Fibroblast of upper back skin (primary cell): ENCODE measurements at places on chromosomes 13 and 19.

DNA sequence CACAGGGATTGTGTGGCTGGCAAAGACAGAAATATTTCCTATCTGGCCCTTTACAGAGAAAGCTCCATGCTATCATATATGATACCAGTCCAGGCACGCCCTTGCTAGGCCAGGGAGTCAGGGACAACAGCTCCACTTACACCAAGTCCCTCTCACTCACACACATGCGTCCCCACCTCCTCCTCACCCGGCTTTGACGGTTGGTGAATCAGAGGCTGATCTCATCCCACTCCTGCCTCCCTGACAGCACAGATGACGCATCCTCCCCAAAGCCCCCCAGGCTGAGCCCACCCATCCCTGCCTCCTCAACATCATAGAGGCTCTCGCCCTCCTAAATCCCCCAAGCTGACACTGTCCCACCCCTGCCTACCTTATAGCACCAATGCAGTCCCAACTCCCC is 62.7 kb downstream of the F2RL3 start:
- DNase-seq: no peak

DNA sequence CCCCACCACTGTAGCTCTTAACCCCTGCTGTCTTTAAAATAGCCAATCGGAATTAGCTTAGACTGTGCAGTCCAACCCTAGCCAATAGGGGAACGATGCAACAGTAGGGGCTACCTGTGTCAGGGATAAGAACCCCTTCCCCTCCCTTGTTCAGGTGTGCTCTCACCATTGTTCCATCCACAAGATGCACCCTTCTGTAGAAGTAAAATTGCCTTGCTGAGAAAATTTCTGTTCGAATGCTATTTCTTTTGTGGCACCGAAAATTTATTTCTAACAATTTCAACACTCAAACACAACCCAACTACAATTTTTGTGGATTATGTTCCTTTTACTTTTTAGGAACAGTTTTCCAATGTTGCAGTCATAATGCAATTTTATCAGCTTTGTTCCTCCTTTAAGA is 3.6 kb upstream of the ZNF583 start:
- DNase-seq: no peak

DNA sequence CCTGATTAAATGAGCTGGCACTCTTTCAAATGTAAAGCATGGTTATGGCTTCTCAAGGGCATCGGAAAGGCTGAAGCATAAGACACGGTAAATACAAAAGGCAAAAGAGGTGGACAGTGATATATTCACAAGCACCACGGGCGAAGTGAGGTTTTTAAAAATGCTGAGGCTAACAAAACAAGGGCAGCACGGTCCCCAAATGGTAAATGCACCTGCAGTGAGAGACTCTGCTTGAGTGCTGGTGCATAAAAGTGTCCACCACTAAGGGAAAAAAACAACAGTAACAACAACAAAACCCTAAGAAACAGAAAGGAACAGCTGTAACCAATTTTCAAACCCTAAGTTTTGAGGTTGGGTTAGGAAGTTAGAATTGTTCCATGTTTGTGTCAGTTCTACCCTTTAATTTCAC is 234.9 kb downstream of the PCDH9 start:
- DNase-seq: no peak

DNA sequence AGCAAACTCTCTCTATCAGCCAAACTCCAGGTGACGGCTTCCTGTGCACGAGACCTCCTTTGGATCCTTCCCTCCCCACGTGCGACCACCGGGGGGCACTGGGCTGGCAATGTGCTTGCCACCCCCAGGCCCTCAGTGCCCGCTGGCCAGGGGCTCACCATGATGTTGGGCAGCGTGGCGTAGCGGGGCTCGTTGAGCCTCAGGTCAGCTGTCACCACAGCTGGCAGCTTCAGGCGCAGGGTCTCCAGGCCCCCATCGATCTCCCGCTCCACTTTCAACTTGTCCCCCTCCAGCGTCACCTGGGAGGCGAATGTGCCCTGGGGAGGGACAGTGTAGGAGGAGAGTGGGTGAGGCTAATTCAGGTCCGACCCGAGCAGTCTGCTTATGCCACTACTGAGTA is 4.8 kb upstream of the VSIG10L start:
- DNase-seq: no peak

GRCh38 chr13:30816736-30817135 is 81.4 kb downstream of the ALOX5AP start:
- DNase-seq: no peak

DNA sequence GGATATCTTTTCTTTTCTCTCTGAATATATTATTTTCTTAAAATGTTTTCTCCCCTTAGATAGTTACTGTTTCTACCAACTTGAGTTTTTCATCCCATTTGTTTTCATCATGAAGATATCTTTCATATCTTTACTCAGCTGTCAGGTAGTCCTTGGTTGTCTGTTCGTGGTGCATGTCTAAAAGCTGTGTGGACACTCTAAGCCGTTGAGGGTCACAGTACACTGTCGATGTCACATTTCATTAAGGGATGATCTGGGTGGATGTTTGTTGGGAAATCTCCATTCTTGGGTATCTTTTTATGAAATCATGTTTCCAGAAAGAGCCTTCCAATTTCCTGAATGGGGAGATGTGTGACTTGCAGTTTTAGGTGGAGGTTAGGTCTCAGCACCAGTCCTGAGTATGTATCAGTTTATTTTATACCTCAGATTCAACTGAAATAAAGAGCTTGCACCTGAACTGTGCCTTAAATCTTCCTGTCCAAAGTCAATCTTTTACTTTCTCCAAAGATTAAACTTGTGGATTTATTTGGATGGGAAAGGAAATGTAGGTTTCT is 23.2 kb downstream of the ZMYM2 start:
- peak; percentile 3 for DNase-seq

DNA sequence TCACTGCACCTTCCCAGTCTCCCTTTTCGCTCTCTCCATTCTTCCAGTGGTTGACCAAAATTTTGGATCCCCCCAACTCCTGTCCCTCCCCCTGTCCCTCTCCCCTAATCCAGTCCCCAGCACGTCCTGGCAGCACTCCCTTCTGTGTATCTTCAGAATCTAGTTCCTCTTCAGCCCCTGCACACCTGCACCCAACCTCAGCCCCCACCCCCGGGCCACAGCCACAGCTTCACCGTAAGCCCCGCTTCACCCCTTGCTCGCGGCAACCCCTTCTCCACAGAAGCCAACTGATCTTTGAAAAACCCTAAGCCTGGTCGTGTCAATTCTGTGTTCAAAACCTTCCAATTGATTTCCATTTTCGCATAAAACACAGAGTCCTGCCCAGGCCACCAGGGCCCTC is 35.5 kb upstream of the SLC15A1 start:
- no peak for DNase-seq

DNA sequence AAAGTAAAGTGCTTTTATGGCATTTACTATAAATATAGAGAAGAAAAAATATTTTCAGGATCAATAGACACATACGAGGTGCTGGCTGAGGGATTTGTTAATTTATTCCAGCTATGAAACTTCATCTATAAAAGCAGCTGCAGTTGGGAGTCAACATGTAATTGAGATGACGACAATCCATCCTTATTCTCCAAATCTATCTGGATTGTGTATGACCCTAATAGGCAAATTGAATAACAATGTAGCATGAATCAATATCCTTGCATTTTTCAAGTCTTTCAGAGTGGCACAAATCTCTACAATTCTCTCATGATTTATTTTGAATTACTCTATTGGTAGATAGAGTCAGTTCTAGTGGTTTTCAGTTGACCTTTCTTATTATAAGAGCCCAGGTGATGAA is 1296.5 kb upstream of the SPRY2 start:
- DNase-seq: no peak

- no peak for DNase-seq
Observed at GRCh38 chr19:6773323-6773931, 919 bp downstream of the VAV1 start.

DNA sequence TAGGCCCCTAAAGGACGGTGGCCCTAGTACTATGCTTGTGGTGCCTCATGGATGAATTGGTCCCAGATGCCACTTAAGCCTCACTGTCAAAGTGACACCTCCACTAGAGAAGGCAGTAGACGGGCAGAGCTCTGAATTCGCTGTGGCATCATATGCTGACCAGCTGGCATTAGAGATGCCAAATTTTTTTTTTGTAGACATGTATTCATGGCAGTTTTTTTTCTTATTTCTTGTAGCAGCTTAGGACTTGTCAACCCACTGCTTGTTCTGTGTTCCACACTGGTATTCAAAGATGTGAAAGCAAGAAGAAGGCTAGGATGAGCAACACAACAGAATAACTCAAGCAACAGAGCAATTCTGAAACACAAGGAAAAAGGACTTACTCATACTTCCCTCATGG is 212.5 kb downstream of the DLEU7 start:
- DNase-seq: peak; percentile 18

GRCh38 chr13:94716016-94716415 is 3.7 kb upstream of the SOX21 start:
- no peak for DNase-seq

DNA sequence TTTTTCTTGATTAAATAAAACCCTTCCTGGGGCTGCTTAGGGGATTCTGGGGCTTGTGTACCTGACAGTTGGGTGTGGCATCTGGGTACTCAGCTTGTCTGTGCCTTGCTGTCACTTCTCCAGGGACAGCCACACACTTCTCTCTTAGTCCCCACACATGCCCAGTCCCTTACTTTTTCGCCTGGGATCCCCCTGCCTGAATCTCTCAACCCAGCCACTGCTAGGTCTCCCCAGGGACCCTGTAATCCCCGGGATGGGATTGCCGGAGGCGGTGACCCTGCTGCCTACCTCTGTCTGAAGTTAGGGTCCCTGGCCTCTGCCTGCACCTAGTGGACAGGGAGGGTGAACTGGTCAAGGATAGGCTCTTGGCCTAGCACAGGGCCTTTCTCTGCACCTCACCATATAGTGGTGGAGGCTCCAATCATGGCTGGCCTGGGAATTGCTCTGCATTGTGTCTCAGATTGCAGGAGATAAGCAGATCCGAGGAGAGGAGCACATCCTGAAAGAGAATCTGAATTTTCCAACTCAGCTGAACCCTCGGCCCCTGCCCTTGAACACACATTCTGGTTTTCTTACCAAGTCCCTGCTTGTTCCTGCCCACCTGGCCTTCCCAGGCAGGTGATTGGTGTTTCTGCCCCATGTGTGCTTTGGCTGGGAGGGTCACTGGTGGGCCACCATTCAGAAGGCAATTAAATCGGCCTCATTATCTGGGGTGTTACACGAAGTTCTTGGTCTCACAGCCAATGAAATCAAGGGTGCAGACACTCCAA is 8.7 kb upstream of the ZNF492 start:
- DNase-seq: no peak

GRCh38 chr13:76231522-76232167 is 595.5 kb downstream of the LMO7 start:
- DNase-seq: no peak

GRCh38 chr19:13842291-13843103 is 34.4 kb upstream of the NANOS3 start:
- DNase-seq: peak; percentile 78

GRCh38 chr13:100075700-100076587 is 12.9 kb upstream of the PCCA start:
- DNase-seq: no peak

DNA sequence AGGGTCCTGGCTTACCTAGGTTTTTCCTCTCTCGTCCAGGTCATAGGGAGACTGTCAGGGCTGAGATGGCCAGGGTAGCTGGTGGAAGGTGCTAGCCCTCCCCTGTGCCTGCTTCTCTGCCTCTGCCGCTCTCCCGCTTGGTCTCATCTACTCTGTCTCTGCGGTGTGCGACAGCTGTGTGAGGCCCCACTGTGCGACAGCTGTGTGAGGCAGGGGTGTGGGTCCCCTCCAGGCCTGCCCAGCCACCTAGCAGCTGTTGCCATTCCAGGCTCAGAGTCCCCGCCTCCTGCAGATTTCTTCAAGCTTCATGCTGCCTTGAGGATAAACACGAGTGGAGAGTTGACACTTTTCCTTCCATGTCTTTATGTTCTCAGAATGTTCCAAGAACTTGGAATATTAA is 53.0 kb downstream of the ARHGEF7 start:
- DNase-seq: no peak

GRCh38 chr13:111474136-111475002 is 153.9 kb downstream of the TEX29 start:
- DNase-seq: peak; percentile 43

DNA sequence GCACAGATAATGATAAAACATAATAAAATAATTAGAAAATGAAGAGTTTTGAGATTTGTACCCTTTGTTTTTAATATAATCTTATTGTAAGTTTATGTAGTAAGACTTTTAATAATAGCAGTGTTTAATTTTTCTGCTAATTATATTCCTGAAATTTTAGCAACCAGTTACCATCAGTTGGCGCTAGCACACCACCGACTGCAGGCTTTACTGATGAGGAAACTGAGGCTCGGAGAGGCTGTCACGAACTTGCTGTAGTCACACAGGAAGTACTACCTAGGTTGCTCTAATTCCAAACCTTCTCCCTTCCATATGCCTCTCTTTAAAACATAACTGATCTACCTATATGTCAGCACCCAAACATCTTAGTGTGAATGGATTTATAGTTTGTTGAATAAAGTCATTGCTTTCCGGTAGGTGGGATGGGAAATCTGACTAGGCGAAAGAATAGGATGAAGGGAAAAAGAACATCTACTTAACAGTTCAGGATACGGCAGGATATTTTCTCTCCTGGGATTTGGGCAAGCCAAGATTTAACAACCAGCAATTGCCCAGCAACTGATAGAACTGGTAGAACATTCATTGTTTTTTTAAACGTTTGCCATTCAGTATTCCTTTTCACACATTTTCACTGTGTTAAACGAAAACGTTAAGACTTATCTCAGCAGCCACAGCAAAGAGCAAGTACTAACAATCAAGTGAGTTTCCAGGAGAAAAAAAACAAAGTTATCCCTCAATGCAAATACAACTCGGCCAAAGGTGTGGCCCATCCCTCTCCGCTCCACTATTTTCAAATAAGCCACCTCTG is 822 bp upstream of the RFXAP start:
- DNase-seq: no peak

- no peak for DNase-seq
Observed at GRCh38 chr13:111437417-111437816, 117.0 kb downstream of the TEX29 start.

GRCh38 chr19:7678971-7679751 is 1.5 kb upstream of the TRAPPC5 start:
- DNase-seq: no peak
